Renal cortical epithelial cell (primary cell): ENCODE measurements at places on chromosomes 4 and X.

- no peak for DNase-seq
Measured at GRCh38 chr4:6825403-6825802, 42.9 kb downstream of the KIAA0232 start.

- no peak for DNase-seq
Measured at GRCh38 chr4:78753091-78753490, 23.1 kb upstream of the BMP2K start.

GRCh38 chr4:69823481-69824186 lies 36.3 kb downstream of the SULT1E1 start:
- peak; percentile 49 for DNase-seq

DNA sequence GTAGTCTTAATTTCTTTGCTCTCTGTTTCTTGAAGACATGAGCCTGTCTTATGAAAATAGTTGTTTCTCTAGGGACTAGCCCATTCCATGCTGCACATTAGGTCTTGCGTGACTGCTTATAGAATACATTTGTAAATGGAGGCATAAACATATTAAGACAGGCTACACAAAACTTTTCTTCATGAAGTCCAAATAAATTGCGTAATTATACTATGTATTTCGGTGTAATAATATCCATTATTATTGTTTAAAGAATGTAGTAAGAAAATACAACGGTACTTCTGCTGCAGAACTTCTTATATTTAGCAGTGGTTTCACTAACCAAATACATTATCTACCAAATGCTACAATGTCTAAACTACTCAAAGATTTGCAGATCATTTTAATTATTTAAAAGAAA lies 8.5 kb upstream of the NAA11 start:
- DNase-seq: no peak

DNA sequence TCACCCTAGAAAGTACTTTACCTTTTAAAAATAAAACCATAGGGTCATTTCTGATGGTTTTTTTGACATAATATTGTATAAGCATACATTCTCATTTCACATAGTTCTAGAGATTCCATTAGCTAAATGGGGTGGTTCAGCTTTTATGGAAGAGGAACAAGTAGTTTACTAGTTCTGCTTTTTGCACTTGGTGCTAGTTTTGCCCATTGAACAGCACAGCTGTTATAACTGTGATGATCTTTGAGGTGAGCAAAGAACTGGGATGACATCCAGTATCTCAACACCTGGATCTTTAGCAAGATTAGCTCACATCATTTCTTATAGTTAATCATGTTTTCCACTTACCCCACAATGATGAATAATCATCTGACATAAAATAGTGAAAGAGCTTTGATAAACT lies 40.9 kb downstream of the MOB1B start:
- DNase-seq: no peak

DNA sequence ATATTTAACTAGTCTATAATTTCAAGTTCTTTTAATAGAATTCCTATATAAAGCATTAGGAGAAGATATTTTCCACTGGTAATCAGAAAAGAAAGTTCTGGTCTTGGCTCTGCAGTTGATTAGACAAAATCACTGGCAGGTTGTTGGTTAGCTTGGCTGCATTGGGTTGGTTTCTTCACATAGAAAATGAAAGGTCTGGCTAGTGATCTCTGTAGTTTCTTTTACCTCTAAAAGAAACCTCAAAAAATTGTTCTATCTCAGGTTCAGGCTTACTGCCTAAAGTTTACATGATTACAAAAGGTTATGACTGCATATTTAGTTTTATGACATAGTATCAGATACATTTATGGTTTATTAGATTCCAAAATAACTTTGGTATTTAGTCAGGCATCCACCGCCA lies 95.8 kb upstream of the NAP1L5 start:
- DNase-seq: no peak

GRCh38 chr4:108926061-108926460 lies 163.2 kb upstream of the ETNPPL start:
- no peak for DNase-seq

GRCh38 chr4:25370242-25370641 lies 6.8 kb upstream of the ANAPC4 start:
- DNase-seq: no peak

DNA sequence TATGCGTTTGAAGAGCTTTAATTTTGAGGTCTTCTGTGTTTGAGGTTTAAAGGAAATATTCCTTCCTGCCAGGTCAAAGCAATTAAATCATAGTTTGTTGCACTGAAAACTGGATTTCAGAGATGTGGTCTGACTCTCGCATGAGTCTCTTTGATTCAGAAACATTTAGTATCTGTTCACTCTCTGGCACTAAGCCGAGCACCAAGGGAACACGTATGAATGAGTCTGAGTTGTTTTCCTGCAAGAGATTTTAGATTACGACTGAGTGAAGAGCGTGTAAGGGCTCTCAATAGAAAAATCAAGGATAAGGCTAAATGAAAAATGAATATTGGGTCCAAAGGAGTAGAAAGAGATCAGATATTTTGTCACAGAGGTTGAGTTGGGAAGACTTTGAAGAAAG lies 875.4 kb upstream of the PRKX start:
- DNase-seq: no peak

- DNase-seq: no peak
Measured at GRCh38 chrX:135273162-135273561, 21.3 kb downstream of the ETDA start.

- peak; percentile 79 for DNase-seq
Measured at GRCh38 chr4:42282081-42282901, 115.0 kb upstream of the SHISA3 start.

GRCh38 chrX:47523297-47523696 lies 37.7 kb upstream of the ARAF start:
- DNase-seq: peak; percentile 29

DNA sequence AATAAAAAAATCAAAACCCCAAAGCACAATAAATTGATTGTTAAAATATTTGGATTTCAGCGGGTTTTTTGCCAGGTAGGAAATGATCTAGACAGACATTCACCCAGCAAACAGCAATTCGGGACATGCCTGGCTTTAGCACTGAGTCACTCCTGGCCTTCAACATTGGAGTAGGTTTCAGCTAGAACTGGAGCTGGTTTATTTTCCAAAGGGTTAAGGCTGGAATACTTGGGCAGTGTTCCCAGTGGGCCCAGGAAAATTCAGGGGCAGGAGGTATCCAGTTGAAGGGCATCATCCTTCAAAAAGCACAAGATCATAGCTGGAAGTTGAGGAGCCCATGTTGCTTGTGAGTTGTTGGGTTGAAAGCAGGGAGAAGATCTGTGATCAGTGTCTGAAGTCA lies 41.0 kb downstream of the TXLNG start:
- no peak for DNase-seq
